ENCODE measurements at places on chromosomes 3 and 15. TPM values are rescaled to one million over a fixed set of nuclear protein-coding genes. Genes with fewer than 3 reads are reported as not detected.
A peak's percentile ranks its signal among the peaks of the same experiment; 100 is the strongest.

DNA sequence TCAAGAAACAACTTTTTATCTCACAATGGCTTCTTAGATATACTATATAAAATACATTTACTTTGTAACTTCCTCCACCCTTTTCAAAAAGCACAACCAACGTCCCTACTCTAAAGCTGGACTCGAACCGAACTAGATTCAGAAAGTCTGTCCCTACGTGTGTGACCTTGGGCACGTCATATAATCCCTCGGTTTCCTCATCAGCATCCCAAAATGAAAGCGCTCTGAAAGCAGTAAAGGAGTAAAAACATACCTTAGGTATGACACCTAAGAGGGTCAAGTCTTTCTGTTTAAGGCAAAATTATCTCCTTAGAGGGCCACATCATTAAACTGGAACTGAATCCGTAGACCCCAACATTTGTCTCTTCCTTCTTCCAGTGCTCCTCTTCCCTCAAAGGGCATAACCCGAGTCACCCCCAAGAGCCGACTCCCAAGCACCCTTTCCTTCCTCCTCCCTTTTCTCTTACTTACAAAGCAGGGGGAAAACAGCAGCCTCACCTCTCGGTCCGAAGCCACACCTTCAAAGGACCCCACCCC, 663 bp downstream of the PDCD10 start:
- no peak for DNase-seq

- peak; percentile 56 for DNase-seq
Observed at GRCh38 chr3:17639257-17639656, 103.2 kb downstream of the TBC1D5 start.

DNA sequence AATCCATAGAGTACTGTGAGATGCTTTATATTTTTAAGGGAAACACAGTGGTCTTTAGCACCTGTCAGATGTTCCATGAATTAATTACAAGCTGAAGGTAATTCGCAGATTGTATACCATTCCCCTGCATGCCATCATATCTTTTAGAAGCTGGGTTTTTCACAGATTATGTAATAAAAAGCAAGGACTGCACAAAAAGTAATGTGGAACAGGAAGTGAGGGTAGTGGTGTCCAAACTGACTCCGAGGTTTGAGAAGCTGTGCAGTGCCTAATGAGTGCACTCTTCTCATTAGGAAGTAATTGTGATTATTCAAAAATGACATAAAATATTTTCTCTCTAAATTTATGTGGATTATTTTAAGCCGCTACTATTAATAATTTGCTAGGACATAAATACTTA, 123.2 kb downstream of the GOLIM4 start:
- DNase-seq: no peak

ZNF774 gene
- 2.3 TPM for total RNA-seq

DNA sequence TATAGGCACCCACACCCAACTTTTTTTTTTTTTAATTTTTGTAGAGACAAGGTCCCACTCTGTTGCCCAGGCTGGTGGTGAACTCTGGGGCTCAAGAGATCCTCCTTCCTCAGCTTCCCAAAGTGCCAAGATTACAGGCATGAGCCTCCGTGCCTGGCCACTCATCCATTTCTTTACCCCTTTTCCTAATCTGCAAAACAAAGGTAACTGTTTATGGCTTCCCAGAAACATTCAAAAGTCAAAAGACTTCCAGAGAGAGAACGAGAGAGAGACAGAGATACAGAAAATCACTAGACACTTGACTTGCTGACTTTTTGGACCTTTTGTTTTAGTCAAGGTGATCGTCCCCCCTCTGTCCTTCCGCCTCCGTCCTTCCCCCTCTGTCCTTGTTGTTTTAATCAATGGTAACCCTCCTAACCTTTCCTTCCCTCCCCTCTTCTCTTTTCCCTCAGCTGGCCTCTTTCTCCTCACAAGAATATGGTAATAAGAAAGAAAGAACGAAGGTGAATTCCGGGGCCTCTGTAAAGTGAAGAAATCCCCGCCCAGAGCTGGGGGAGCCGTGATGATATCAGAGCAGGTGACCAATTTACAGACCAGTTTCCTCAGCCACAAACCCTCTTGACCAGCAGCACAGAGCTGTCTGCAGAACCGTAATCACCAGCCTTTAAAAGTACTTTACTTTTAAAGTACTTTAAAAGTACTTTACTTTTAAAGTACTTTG, 21.9 kb downstream of the KLHL6 start:
- no peak for DNase-seq

C3orf49 gene
- total RNA-seq: not detected

DNA sequence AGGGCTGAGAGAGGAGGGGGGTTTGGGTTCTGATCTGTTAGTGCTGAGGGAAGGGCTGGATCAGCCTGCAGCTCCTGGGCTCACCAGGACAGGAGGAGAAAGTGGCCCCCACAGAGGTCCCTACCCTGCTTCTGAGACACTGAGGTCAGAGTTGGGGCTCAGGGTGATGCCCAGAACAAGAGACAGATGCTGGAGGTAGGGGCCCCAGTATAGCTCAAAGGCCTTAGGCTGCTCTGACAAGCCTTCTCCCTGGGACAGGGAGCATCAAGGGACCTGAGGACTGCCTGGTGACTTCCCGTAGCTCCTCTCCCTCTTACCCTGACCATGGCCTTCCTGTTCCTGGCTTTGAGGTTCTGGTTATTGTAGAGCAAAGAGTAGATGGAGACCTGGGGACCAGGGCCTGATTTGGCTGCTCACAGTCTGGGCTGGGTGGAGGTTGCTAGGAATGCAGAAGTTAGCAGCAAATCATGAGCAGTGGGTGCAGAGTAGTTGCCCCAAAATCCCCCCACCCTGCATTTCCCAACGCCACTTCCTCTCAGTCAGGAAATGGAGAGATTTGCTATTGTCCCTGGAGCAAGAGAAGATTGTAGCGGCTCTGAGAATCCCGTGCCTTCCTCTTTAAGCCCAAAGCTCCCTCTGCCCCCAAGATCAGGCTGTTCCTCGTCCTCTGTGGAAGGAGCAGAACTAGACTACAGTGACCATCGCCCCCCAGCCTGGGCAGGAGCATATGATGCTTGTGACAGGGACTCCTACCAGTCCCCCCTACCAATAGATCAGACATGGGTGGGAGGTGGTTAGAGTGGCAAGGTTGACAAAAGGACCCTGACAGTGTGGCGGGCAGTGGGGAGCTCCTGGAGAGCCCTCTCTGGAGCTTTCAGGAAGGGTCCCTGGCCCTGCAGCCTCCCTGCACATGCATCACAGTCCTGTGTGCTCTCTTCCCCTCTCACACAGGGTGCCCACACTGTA, 47.4 kb upstream of the SEC22A start:
- DNase-seq: no peak

SLC12A1 gene
- not detected for total RNA-seq

- no peak for DNase-seq
Observed at GRCh38 chr3:8557298-8557697, 55.7 kb downstream of the LMCD1 start.

GRCh38 chr3:39573392-39573791, 105.9 kb downstream of the MOBP start:
- no peak for DNase-seq

- DNase-seq: no peak
Observed at GRCh38 chr3:68360492-68360891, 571.9 kb downstream of the TAFA4 start.

GRCh38 chr15:58475573-58476524, 44.1 kb downstream of the LIPC start:
- DNase-seq: peak; percentile 56

SV2B gene
- not detected for total RNA-seq

FBXL22 gene
- 0.26 TPM for total RNA-seq

RCN2 gene
- 96.1 TPM for total RNA-seq

DNA sequence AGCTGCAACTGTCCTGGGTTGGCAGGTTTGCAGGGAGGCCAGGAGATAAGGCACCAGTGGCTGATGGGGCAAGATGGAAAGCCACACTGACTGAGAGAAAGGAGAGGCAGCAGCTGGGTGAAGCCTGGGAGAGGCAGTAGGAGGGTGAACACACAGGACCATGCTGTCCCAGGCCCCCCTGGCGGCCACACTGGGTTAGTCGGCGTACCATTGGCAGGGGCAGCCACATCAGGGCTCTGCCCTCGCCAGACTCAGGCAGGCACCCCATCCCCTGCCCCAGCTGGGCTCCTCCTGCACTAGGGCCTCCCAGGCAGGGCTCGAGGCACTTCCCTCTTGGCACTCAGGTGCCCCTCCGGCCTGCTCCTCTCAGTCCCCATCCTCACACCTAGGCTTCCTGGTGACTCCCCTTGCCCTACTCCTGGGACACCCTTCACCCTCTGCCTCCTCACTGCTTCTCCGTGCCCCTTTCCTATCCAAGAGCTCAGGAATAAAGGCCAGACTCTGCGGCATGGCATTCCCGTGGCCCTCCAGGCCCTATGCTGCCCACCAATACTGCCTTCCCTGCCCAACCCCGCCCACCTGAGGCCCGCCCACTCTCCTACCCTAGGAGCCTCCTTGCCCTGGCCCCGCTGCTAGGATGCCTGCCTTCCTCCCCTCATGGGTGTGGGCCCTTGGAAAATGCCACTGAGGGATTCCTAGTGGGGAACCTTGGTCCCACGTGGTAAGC, 28.7 kb upstream of the DUSP7 start:
- no peak for DNase-seq

DNA sequence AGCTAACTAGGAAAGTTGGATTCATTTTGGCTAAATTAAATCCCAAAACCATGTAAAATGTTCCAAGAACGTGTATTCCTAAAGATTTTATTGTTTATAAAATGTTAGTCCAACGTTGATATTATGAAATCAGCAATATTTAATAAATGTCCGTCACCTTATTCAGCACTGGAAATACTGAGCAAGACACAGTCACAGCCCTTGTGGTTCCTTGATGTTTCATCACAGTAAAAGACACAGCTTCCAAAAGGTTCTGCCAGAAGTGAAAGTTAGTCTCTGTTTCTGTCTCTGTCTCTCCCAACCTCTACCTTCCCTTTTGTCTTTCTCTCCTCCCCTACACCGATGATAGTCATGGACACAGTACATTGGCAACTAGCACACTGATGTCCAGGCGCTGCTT, 82.2 kb upstream of the BOC start:
- DNase-seq: no peak

DNA sequence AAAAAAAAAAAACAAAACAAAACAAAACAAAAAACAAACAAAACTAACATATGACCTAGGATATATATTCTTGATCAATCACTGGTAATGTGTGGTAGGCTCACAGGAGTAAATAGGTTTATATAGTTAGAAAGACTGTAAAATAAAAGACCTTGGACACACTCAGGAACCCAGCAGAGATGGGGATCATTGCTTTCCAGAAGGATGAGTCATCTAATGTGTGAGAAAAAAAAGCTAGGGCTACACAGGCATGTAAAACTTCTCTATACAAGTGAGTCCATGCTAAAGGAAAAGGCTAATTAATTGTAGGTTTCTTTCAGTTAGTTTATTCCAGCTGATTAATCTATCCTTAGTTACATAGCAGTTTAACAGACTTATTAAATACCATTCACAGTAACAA, 710.3 kb upstream of the ARPP21 start:
- DNase-seq: no peak

DNA sequence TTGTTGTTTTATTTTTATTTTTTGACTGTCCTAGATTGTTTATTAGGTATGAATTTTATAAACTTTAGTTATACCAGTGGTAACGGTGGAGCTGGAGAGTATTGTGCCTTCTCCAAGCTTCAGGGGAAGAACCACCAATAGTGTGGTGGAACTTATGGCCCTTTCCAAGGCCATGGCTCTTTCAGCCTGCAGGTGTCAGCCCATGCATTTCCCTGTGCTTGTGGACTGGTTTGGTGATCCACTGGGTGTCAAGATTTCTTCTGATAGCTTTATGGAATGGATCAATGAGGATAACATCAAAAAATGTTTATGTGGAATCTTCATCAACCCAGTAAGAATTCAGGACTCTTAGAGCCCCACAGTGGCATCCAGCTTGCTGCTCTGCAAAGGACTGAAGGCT, 19.2 kb upstream of the SCAMP5 start:
- DNase-seq: no peak

PPP2R3A gene
- 19.2 TPM for total RNA-seq

- no peak for DNase-seq
Observed at GRCh38 chr3:164737174-164737573, 341.1 kb downstream of the SI start.

NMNAT3 gene
- total RNA-seq: not detected

DNA sequence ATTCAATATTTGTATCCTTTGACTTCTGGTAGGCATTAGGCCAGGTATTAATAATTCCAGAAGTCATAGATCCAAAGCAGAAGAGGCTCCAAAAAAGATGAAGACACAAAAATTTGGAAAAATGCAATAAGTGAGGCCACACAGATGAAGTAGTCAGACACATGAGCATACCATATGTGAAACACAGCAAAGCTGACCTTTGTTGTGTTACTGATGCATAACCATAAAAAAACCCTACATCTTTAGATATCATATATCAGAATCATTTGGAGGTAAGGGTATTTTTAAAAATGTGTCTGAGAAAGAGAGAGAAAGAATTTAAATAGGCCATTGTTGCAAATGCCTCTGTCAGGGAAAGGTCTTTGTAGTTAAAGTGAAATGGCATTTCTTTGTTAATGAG, 314.9 kb downstream of the SLC9A9 start:
- DNase-seq: no peak

ARHGAP31 gene
- total RNA-seq: 18.9 TPM

ARL6IP5 gene
- total RNA-seq: 112 TPM

- peak; percentile 56 for DNase-seq
Observed at GRCh38 chr3:129654131-129654530, 47.7 kb upstream of the PLXND1 start.

DNA sequence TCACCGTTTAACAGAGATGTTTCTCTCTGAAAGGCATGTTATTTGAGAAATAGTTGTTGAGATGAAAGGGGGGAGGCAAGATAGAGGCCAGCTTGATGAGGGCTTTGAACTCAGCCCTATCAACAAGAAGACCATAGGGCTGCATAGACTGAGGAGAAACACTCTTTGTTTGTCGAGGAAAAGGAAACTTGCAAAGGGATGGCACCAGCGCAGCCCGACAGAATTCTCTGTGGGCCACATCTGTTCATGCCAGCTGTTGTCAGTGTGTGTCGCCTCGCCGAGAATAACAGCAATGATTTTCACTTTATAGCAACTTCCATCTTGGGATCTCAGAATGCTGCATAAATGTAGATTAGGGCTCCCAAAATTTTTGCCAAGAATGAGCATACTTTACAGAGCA, 478.3 kb upstream of the TPRG1 start:
- no peak for DNase-seq

- DNase-seq: no peak
Observed at GRCh38 chr15:56992725-56993124, 74.3 kb downstream of the TCF12 start.

GRCh38 chr3:178676077-178676476, 139.8 kb downstream of the KCNMB2 start:
- DNase-seq: no peak

All from HFFc6 (cell line).